ENCODE measurements at places on chromosomes 13 and 19. TPM values are rescaled to one million over a fixed set of nuclear protein-coding genes. Genes with fewer than 3 reads are reported as not detected.

NLRP4 gene
- not detected for total RNA-seq

CPB2 gene
- total RNA-seq: not detected

FXYD3 gene
- not detected for total RNA-seq

SIGLEC5 gene
- not detected for total RNA-seq

KLK4 gene
- total RNA-seq: not detected

ZNF264 gene
- 27.7 TPM for total RNA-seq

POU2F2 gene
- 0.13 TPM for total RNA-seq
